Activated CD8-positive, alpha-beta memory T cell treated with anti-CD3 and anti-CD28 coated beads for 4 hours (primary cell): ENCODE measurements at places on chromosomes 13 and 19.

GRCh38 chr13:109272595-109273325 lies 513.6 kb downstream of the IRS2 start:
- DNase-seq, result no peak

DNA sequence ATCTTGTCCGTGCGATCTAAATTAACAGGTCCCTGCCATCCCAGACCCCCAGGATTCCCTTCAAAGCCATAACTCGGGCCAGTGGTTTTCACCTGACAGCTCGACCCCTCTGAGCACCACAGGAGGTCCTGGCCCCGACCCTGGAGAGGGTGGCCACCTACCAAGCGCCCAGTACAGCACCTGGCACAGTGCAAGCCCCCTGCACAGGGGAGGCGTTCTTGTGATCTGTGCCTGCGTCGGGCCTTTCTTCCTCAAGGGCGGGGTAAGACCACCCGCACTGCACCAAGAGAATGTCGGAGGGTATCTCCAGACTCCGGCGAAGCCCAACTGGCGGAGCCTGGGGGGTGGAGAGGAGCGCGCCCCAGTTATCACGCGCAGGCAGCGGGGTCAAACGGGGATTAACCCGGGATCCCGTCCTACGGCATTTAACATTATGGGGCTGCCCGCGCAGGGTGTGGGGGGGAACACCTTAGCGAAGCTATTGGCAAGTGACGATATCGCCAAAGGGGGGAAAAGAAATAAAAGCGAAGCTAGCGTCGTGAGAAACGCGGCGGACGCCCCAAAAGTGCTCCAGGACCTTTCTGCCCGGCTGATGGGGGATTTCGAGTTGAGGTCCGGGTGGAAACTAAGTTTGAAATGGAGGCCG lies 1.3 kb upstream of the HNRNPL start:
- no peak for DNase-seq

DNA sequence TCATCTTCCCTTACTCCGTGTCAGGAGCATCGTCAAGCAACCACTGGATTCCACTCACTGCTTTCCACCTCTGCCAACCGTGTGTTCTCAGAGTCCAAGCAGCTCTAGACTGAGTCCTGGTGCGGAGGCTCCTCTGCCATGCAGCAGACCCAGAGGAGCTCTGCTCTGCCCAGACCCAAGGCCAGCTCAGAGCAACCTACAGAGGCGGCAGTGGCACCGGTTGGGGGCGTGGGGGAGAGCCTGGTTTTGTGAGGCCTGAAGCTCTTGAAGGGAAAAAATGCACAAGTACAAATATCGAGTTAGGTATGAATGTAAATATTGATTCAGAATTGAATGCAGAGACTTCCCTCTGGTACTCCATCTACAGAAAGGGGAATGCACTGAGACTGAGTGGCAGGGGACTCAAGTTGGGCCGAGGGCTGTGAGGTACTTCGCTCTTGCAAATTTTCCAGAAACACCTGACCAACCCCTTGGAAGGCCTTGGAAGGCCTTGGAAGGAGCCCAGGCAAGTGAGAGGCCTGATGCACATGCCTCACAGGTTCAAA lies 46.7 kb downstream of the GJA3 start:
- DNase-seq, result no peak

DNA sequence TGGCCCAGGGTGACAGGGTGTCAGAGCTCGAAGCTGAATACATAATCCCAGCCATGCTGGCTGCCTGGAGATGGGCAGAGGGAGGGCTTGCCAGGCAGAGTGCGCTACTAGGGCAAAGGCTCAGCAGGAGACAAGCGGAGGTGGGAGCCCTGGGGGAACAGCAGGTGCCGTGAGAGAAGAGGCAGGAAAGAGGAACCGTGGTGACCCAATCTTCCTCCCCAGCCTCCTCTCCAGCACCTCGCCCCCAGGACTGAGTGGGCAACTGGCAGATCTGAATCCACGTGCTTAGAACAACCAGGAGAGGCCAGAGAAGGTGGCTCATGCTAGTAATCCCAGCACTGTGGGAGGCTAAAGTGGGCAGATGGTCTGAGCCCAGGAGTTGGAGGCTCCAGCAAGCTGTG lies 11.0 kb upstream of the CCL25 start:
- no peak for DNase-seq

- no peak for DNase-seq
Observed at GRCh38 chr19:44640518-44640917, 3.2 kb upstream of the PVR start.

DNA sequence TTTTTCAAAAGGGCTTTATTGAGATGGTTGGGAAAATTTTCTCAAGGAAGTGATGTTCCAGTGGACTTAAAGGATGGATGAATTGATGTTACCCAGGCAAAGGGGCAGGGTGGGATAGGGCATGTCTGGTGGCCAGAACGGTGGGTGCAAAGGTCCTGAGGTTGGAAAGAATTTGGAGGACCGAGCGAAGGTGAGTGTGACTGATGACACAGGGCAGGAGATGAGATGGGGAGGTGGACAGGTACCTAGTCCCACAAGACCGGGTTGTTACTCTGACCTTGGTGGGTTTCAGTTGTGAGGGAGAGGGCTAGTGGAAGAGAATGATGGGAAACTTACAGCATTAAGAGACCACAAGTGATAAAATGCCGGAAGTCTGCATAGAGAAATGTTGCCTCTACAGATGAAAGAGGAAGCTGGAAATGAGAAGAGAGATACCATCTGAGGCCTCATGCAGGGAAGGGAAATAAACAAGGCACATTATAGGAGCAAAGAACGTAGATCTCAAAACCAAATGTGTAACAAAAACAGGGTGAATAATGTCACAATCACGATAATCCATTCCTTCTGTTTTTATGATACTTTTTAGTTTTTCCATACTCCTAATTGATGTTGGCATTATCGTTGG lies 4.5 kb downstream of the ADGRE1 start:
- DNase-seq, result no peak

- no peak for DNase-seq
Observed at GRCh38 chr13:59094181-59094580, 1069.5 kb downstream of the DIAPH3 start.

DNA sequence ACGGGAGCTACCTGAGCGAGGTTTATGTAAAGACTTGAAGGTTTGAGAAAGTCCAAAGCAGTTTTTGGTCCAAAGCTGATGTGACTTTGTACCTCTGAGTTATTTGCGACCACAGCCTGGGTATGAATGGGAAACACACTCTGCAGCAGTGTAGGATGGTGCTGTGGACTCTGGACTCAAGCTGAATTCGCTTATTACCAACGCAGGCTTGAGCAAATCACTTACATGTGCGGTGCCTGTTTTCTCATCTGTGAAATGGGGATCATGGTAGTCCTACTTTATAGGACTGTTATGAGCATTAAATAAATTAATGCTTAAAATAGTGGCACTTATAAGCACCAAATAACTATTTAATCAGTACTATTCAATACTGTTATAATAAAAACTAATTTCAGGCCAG lies 176.5 kb downstream of the PAN3 start:
- DNase-seq, result no peak

- DNase-seq, result no peak
Observed at GRCh38 chr13:66560189-66560588, 669.9 kb downstream of the PCDH9 start.

- DNase-seq, result no peak
Observed at GRCh38 chr13:103431856-103432255, 365.6 kb upstream of the SLC10A2 start.

DNA sequence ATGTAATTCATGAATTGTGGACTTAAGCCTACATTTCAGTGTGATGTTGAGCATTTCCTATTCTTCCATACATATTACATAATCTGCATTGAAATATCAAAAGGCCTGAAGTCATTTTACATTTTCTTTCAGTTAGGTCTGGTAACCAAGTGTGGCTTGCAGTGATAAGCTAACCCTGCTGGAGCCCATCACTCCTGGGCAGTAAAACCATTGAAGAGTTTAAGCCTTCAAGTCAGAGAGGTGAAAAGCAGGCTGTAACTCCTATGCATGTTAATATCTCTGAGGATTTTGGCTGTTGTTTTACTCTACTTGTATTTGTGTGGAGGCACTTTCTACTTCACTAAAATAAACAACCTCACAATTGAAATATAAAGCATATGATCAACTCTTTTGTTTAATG lies 248.8 kb downstream of the SLITRK5 start:
- DNase-seq, result no peak

- DNase-seq, result no peak
Observed at GRCh38 chr13:112132142-112132541, 65.2 kb downstream of the SOX1 start.

- DNase-seq, result no peak
Observed at GRCh38 chr19:12921047-12921446, 2.0 kb upstream of the SYCE2 start.

GRCh38 chr13:28140433-28141125 lies 2.2 kb downstream of the PAN3 start:
- no peak for DNase-seq

GRCh38 chr19:41735071-41735600 lies 20.2 kb upstream of the CEACAM6 start:
- DNase-seq, result no peak
